Activated CD4-positive, CD25-positive, alpha-beta regulatory T cell treated with anti-CD3 and anti-CD28 coated beads, Interleukin-2, amount 50 U/mL, for 72 hours (primary cell): ENCODE measurements at places on chromosomes 1 and 21.

GRCh38 chr1:11498956-11499594, 20.1 kb downstream of the DISP3 start:
- no peak for DNase-seq

DNA sequence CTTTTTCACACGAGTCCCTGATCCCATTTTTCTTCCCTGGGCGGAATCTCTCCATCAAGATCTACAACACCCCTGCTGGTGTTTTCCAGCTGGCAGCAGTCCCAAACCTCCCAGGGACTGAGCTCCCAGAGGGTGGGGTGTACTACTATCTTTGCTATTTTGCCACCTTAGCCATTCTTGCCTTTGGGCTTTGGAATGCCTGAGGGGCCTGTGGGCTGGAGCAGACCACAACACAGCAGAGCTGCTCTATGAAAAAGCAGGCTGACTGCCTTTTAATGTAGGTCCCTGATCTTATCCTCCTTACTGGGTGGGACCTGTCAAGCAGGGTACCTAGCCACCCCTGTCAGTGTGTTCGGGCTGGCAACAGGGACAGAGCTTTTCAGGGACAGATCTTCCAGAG, 91.9 kb downstream of the KCNT2 start:
- DNase-seq: no peak

GRCh38 chr1:44926311-44926781, 60.0 kb downstream of the EIF2B3 start:
- DNase-seq: no peak

GRCh38 chr1:3846541-3846940, 10.5 kb downstream of the CEP104 start:
- DNase-seq: no peak

- DNase-seq: no peak
These were observed 8.0 kb upstream of the PLCH2 start for GRCh38 chr1:2468041-2468472.

DNA sequence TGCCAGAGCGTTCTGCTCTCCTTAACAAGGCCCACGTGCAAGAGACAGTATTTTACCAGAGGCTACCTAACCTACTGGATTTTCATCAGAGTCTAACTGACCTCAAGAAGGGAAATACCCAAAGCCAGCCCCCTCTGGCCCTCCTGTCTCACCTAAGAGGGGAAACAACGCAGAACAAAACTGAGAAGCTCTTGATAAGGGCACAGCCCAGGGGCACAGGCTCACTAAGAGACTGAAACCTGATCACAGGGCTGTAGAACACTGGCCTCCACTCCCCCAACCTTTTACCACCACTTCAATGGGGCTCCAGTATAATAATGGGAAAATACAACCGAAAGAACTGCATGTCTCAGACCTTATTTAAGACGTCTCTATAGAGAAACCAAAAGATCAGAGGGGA, 449.5 kb upstream of the CAMK1G start:
- no peak for DNase-seq

DNA sequence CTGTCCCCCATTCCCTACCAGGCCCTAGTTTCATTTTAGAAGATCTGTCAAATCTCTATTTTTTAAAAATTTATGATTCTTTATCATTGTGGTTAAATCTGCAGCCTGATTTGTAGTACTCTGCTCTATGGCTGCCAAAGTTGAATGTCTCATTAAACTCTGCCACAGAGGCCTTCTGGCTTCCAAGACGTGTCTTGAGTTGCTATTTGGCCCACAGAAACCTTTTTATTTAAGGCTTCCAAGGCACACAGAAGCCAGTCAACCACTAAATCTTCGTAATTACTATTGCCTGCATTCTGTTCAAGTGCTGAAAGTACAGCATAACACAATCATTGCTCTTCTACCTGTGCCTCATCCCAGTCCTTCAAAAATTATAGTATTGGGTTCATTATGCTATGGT, 971.0 kb downstream of the NCAM2 start:
- DNase-seq: no peak

DNA sequence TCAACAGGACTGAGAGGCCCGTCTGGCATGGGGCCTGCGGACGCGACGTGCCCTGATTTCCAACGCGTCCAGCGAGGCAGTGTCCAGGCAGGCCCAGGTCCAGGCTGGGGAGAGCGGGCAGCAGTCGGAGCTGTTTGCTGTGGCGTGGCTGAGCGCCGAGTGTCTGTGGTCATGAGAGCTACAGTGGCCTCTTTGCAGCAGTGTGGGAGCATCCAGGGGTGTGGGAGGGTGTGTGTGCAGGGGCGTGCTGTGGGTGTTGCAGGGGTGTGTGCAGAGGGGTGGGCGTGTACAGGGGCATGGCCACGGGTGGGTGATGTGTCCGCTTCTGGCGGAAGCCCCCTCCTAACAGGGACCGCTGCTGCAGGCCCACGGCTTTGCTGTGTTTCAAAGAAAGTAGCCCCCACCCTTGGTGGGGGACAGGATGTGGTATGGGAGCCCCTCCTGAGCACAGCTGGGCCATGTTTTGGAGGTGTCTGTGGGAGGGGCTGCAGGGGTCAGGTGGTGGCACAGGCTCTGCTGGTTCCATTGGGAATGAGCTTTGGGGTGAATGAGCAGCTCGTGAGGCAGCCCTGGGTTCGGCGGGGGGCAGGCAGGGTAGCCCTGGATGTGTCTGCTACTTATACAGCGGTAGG, 17.7 kb downstream of the PLCH2 start:
- DNase-seq: no peak

DNA sequence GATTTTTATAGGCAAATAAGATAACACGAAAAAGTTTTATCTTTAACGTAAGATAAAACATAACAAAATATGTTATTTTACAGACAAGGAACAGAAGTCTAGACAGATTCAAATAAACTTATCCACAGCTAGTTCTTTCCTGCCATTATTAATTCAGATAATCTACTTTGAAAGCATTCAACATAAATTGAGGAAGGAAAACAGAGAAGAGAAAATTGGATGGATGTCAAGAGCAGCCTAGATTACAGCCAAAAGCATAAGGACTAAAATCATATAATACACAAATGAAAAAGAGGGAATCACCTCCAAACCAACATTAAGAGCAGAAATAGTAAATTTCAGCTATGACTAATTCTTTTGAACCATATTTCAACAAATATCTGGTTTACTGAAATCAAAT, 15.5 kb downstream of the TRIM33 start:
- no peak for DNase-seq
